ENCODE measurements at places on chromosomes 1 and 21.

DNA sequence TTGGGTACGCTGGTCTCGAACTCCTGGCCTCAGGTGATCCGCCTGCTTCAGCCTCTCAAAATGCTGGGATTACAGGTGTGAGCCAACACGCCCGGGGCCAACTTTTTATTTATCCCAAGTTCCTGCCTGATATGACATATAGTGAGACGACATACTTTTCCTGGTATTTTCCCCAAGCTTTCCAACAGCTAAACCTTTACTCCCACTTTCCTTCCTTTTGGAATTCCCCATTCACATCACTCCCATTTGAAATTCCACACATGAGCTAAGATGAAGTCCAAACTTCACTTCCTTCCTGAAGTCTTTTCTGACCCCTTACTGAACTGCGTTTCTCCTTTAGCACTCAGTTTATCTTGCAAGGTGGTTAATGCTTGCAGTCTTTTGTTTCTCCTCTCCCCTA is 64.1 kb downstream of the S1PR1 start:
- DNase-seq, result no peak

DNA sequence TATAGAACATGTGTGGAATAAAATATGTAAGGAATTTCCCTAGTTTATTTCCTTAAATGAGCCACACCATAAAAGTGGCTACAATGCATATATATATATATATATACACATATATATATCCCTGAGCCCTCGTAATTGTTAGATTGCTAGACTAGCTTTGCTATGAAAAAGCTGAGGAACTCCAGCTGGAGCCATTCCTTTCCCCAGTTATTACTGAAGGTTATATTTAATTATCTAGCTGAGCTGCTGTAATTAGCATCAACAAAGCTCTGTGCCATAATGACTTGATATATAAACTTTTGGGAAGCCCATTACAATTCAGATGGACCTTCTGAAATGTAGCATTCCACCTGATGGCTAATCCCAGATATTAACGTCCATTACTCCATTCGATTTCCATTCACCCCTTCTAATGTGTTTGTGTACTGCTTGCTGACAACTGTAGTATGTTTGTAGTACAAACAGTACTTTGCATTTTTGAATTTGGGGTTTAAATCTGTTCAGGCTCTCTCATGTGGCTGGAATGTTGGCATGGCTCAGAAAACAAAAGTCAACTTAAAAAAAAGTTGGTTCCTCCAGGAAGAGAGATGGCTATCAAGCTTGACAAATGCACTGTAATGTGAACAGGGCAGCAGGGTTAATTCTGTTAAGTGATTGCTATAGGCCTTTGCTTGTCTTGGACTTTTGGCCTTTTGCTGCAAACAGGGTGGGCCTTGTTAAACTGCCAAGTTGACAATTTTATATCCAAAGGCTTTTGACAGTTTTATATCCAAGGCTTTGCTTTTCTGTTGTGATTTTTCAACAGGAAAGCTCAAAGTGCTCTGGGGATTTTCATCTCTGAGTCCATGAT is 170.0 kb downstream of the LTN1 start:
- no peak for DNase-seq

- no peak for DNase-seq
Observed at GRCh38 chr1:209612646-209613399, 29.3 kb downstream of the CAMK1G start.

DNA sequence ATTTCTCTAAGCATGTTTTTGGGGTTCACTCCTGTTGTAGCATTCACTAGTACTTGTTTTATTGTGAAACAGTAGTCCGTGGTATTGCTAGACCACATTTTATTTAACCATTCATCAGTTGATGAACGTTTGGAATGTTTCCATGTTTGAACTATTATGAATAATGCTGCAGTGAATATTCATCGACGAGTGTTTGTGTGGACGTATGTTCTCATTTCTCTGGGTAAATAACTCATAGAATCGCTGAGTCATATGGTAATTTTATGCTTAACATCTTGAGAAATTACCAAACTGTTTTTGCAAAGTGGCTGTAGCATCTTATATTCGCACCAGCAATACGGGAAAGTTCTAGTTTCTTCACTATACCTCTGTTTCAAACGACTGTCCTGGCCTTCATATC is 28.0 kb upstream of the KAZN start:
- peak; percentile 41 for DNase-seq

DNA sequence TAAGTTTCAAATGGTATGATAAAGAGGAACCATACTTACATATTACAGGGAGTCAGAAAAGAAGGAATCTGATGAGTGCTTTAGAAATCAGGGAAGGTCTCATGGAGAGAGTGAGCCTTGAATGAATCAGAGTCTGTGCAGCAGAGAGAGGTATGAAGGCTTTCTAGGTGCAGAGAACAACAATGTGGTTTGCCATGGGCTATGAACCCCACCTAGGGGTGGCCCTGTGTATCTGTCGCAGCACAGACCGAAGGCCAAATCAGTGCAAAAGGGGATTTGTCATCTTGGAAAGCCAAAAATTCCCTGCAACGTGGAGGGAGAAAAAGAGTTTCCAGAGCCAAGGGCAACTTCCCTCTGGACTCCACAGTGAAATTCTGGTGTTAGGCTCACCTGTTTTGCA is 3.5 kb downstream of the PAPPA2 start:
- peak; percentile 77 for DNase-seq

GRCh38 chr1:1053682-1054081 is 20.4 kb downstream of the RNF223 start:
- no peak for DNase-seq

DNA sequence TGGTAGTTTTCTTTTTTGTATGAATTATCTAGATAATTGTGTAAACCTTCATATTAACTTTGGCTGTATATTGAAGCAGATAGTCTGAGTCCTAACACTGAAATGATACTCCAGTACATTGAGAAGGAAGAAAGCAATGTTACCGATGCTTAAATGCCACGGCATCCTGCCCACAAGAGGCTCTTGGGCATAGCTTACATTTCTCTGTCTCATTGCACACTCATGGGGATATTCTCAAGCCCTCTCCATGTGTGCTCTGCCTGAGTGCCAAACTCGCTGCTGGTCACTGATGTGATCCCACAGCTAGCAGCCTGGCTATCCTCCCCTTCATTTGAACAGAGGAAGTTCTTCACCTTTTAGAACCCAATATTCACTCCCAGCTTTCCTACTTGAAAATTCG is 179.4 kb downstream of the TGFB2 start:
- no peak for DNase-seq

GRCh38 chr1:110087812-110088738 is 17.6 kb upstream of the ALX3 start:
- peak; percentile 78 for DNase-seq

DNA sequence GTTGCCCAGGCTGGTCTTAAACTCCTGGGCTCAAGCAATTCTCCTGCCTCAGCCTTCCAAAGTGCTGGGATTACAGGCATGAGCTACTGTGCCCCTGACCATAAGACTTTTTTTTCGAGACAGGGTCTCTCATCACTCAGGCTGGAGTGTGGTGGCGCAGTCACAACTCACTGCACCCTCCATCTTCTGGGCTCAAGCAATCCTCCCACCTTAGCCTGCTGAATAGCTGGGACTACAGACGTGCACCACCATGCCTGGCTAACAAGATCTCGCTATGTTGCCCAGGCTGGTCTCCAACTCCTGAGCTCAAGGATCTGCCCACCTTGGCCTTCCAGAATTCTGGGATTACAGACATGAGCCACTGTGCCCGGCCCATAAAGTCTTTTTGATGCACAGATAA is 1.9 kb downstream of the C1orf56 start:
- DNase-seq, result no peak

DNA sequence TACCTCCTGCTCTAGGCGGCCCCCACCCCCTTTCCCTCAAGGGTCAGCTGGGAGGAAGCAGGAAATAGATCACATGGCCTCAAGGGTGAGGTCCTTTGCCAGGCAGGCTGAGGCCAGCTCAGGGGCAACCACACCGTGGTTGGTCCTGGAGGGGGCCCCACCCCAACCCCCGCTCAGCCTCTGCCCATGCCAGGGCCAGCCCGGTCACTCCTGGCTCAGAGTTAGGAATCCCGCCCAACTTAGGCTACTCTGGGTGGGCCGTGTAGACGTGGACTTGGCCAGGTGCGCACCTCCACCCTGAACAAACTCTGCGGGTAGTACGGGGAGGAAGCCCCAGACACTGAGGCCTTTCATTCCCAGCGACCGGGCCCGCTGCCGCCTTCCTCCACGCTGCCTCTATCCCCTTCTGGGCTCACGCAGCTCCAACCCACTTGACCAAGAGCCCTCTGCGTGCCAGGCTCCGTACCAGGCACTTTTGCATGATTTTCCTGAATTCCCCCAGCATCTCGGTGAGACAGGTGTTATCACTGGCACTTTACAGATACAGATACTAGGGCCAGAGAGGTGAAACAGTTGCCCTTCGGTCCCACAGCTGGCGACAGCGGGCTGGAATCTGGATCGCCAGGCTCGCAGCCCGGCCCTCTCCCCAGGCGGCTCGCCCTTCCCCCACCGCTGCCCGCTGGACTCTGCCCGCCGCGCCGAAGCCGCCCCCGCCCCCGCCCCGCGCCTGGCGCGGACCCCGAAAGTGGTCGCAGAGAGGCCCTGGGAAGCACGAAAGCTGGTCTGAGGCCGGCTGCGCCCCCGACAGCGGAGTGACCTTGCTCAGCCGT is 769 bp downstream of the GALE start:
- DNase-seq, result no peak

- no peak for DNase-seq
Observed at GRCh38 chr1:63718541-63718970, 55.3 kb upstream of the ROR1 start.

DNA sequence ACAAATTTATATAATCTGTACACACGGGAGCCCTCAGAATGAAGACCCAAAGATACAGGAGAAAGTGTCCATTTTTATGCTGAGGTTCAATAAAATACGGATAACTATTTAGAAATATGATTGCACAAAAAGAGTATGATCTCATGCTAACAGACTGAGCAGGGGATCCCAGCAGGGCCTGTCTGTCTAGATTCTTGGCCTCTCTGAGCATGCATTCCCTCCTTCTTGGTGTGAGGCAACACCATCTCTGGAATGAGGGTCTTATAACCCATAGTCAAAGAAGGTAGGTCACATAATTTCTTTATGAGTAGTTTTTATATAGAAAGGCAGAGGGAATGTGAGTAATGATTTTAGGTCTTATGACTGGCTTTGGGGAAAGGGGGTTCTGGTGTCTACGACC is 5.4 kb downstream of the PRMT6 start:
- no peak for DNase-seq

- no peak for DNase-seq
Observed at GRCh38 chr1:27891196-27891889, 19.0 kb downstream of the THEMIS2 start.
